ENCODE measurements at places on chromosomes 7 and 10.
A peak's percentile ranks its signal among the peaks of the same experiment; 100 is the strongest.

- DNase-seq: no peak
Observed at GRCh38 chr7:112252141-112252540, 45.6 kb downstream of the ZNF277 start.

GRCh38 chr10:15237351-15237750 is 68.9 kb upstream of the NMT2 start:
- no peak for DNase-seq

- DNase-seq: peak; percentile 14
Observed at GRCh38 chr7:16918288-16918895, 36.6 kb upstream of the AGR3 start.

GRCh38 chr7:125154930-125155329 is 225.3 kb upstream of the POT1 start:
- no peak for DNase-seq

DNA sequence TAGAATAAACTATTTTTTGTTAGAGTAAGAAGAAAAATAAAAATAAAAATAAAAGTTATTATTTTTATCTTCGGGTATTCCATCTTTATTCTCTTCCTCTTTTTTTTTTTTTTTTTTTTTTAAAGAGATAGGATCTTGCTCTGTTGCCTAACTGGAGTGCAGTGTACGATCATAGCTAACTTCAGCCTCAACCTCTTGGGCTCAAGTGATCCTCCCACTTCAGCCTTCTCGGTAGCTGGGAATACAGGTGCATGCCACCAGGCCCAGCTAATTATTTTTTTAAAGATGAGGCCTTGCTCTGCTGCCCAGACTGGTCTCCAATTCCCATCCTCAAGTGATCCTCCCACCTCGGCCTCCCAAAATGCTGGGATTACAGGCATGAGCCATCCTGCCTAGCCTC is 15.4 kb downstream of the STAM start:
- no peak for DNase-seq

- DNase-seq: no peak
Observed at GRCh38 chr7:17983221-17984062, 43.1 kb upstream of the SNX13 start.

DNA sequence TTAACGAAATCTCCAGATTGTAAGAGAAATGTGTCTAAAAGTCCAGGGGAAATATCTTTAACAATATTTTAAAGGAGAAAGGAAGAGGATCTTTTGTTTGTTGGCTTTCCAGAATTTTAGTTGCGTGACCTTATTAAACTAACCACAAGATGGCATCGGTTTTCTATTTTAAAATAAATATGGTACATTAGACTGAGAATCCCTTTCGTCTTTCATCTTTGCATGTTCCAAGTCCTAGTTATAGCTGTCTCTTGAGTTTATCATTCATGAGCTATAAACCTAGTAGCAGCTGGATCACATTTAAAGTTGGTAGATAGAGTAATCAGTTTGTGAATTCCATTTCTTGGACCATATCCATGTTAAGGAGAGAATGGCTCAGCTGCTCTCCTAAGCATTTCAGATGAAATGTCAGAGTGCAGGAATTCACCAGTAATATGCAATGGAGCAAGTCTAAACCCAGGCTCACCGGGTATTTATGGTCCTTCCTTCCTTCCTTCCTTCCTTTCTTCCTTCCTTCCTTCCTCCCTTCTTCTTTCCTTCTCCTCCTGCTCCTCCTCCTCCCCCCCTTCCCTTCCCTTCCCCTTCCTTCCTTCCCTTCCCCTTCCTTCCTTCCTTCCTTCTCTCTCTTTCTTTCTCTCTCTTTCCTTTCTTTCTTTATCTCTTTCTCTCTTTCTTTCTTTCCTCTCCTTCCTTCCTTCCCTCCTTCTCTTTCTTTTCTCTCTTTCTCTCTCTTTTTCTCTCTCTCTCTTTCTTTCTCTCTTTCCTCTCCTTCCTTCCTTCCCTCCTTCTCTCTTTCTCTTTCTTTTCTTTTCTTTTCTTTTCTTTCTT is 57.8 kb upstream of the RAB18 start:
- DNase-seq: no peak

DNA sequence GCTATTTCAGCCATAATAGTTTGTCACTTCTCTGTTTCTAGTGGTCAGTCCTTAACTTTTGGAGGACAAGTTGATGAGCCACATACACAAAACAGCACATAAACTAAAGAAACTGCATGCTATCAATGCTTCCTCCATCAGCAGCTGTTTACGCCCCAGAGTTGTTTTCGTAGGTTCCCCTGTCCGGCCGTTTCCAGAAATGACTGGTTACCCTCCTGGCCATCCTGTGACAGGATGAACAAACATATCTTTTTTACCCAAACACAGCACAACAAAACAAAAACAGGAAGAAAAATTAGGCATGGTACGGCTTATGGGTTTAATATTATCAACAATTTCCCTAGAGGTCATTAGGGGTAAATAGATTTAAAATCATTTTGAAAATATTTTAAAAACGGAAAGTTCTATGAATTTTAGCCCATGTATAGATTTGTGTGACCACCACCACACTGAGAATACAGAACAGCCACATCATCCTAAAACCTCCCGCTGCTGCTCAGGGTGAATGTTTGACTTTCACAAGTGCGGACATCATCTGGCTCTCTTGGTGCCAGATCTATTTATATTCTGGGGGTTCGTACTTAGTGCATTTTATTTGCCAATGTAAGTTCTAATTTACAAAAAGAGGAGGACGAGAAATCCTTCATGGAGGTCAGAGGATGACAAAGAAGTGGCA is 74.8 kb downstream of the HIPK2 start:
- no peak for DNase-seq

DNA sequence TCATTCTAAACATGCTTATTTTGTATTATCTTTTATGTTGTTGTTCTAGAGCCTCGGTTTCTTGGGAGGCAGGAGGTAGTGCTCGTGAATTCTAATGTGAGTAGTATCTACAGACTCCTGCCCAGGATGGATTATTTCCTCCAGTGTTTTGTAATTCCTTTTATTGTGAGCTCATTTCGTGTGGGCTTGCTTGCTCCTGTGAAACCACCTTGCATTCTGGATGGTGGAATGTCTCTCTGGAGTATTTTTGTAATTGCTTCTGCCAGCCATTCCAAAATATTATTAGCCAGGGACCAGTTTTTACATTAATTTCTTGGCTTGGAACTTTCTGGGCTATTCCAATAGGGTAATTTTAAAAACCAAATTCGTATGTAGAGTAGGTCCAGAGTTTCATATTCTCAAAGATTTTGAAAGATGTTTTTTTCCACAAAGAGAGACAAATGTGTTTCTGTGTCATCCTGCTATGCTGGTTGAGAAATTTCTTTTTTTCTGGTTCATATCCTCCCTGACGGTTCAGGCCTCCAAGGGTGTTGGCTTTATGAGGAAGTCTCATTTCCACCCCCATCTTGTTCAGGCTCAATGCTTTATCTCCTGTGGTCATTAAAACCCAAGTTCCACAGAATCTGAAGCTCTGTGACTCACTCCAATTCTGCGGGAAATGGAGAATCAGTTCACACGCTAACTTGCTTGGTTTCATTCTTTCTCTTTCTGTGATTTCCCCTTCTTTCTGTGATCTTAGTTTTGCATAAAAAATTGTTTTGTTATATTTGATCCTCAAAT is 41.7 kb upstream of the CALD1 start:
- no peak for DNase-seq

DNA sequence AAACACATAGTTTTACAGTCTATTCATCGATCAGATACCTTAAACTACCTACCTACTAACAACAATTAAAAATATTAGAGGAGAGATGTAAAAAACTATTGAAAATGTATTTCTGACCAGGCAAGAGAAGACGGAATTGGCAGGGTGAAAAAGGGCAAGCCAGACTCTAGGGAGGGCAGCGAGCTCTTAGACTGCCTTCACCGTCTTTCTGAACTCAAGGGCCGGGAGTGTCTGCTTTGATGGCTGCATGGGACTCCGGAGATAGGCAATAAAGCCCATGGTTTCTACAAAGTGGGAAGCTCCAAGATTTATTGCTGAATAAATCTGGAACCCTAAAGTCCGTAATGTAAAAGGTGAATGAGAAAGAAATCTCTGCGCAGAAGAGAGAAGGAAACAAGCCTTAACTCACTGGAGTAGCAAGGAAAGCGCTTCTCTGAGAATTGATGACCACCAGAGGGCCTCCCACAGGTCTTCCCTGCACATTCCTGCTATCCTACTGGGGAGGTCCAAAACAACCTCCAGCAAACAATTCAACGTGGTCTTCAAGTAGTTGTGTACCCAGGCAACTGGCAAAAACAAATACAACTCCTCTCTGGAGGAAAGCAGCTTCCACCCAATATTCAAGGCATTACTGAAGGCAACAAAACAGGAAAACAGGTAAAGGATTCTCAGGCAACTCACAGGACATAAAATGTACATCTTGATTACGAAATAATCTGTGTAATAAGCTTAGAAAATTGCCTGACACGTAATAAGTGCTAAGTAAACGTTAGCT is 181.3 kb downstream of the SDK1 start:
- DNase-seq: no peak

DNA sequence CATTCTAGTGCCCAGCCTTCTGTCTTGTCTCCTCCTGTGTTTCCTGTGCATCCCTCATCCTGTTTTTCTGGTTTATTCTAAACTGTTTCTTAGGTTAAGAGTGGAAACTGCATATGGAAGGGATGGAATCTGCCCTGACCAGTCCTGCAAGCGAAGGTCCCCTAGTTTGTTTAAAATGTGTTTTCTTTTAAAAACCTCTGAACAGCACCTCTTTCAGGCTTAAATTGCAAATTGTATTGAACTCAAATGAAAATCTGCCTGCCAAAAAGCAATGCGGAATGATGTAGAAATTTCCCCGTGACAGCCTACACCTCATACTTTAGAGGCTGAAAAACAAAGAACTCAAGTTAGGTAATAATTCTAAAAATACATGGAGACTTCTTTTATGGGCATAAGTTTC is 222.8 kb upstream of the IMMP2L start:
- DNase-seq: no peak
